ENCODE measurements at places on chromosomes 6 and 20.

GRCh38 chr6:147421903-147422302 is 86.6 kb upstream of the SAMD5 start:
- no peak for DNase-seq

DNA sequence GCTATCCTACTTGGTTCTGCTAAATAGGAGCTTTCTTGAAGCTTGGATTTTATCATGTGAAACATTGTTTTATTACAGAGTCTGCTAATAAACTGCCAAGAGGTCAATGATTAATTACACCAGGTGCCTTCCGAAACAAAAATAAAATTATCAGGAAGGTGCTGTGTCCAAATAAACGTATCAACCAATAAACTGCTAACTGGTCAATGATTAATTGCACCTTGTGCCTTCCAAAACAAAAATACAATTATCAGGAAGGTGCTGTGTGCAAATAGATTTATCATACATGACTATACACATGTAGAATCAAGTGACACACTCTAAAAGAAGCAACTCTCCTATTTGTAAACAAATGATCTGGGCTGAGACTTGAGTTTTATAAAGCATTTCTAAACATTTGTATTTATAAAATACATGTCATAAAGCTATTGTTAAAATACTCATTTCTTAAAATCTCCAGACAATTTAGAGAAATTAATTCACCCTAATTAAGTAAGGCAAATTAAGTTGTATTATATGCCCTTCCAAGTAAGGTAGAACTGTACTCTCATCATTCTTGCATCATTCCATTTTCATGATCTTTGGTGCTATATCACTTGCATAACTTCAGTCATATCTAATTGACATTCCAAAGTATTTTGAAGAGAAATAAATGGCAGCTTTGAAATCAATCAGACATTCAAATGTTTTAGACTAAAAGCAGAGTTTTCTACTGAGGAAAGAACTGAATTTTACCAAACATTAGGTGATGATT is 26.8 kb downstream of the SPTLC3 start:
- no peak for DNase-seq

DNA sequence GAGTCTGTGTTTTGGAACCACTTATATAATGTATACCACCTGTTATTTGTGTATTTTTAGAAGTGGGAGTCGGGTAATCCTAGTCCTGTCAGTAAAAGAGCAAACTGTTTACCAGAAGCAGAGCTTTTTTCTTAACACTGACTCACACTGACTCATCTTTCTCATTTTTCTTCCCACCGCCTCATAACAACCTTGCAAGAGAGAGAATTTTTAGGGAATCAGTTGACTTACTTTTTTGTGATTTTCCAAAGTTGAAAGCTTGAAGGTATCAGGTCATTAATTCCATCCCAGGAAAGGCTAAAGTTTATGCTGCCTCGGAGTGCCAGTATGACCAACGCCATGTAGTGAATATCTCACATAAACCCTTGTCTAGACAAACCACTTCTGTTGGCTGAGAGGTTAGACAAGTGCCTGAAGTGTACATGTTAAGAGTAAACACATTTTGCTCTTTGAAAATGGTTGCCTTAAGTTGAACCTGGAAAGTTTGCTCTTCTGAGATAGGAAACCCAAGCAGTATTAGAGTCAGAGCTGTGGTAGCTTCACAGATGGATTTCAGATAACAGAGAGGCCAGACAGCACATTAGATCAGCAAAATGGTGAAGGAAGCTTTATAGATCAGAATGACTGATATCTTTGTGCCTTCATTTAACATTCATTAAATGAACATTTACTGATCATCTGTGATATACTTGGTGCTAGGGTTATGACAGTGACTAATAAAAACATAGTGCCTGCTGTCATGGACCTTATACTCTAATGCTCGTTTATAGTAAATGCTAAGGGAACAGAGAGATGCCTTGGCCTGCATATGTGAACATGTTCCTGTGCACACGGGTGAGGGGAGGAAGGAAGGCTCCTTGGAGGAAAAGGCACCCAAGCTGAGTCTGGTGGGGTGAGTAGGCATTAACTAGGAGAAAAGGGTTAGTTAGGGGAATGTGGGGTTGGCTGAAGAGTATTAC is 29.1 kb upstream of the PKIG start:
- DNase-seq: no peak

GRCh38 chr6:73519926-73520687 is 725 bp downstream of the EEF1A1 start:
- peak; percentile 49 for DNase-seq

- no peak for DNase-seq
Measured at GRCh38 chr6:147479857-147480256, 28.6 kb upstream of the SAMD5 start.

- no peak for DNase-seq
Measured at GRCh38 chr20:61708891-61709290, 356.8 kb downstream of the TAF4 start.

- DNase-seq: no peak
Measured at GRCh38 chr6:1482381-1483166, 93.2 kb downstream of the FOXF2 start.

- no peak for DNase-seq
Measured at GRCh38 chr20:58360936-58361335, 28.1 kb upstream of the VAPB start.

DNA sequence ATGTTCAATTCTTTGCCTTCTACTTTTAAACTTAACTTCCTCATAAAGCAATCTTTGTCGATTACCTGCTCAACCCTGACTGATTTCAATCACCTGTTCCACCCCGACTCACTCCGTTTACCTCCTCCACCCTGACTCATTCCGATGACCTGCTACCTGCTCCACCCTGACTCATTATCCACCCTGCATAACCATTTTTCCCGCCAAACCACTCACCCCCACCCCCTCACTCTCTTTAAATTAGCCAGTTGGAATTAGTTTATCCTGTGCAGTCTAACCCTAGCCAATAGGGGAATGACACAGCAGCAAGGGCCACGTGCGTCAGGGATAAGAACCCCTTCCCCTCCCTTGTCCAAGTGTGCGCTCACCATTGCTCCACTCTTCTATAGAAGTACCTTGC is 56.7 kb upstream of the MRAP2 start:
- DNase-seq: no peak

- no peak for DNase-seq
Measured at GRCh38 chr20:54397292-54398140, 77.9 kb upstream of the DOK5 start.

GRCh38 chr6:26156850-26157250 is 69.6 kb downstream of the HFE start:
- peak; percentile 94 for DNase-seq

GRCh38 chr6:23335894-23336293 is 766.5 kb downstream of the HDGFL1 start:
- no peak for DNase-seq

DNA sequence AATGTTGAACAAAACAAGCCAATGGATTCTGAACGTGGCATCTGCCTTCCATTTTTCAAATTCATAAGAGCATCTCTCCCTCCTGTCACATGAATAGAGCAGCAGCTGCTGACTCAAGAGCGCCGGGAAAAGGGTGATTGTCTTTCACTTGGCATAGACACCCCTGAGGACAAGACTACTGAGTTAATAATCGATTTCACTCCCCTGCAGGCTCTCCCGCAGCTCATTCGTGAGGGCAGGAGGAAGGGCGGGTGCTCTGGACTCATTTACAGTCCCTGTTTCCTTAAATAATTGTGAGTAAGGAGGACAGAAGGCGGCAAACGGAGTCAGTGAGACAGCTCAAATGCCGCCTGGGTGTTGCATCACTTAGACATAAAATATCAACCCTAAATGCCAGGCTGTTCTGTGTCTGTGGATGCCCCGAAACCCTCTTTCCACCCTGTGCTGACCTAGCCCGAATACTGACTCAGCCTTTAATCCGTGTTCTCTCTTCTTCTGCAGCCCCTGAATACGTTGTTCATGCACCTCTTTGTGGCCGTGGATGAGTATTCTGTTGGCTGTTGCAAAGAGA is 21.6 kb downstream of the CFAP61 start:
- no peak for DNase-seq

GRCh38 chr6:134247231-134247833 is 70.6 kb downstream of the SGK1 start:
- DNase-seq: no peak

GRCh38 chr20:2364044-2364443 is 16.7 kb upstream of the TGM6 start:
- DNase-seq: no peak

GRCh38 chr20:48006036-48006833 is 221.0 kb upstream of the SULF2 start:
- DNase-seq: no peak

GRCh38 chr6:166360243-166361076 is 18.1 kb upstream of the SFT2D1 start:
- no peak for DNase-seq

DNA sequence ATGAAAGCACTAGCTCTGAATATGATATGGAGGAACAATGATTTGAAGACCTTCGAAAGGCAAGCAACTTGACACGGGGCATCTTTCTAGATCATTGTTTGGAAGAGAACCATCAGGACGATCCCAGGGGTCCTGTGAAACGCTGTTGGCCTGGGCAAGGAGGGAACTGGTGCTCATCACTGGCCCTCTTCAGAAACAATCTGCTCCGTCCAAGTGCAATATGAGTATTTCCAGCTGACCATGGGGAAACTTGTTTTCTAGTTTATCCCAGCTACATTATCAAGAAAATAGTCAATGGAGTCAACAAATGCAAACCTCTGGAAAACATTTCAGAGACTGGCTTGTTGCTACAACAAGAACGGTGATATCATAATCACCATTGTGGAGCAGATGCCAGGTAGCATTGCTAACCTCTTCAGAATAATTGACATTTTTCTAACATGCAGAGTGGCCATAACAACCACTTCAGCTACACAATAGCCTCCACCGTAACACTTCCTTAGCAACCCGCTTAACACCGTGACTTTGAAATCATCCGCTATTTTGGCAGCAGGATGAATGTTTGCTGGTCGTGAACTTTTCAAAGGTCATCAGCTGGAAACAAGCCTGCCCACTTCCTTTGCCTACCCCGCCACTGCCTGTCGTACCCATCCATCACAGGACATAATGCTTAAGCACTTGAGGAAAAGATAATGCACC is 112.0 kb upstream of the PDE10A start:
- no peak for DNase-seq

GRCh38 chr20:22453244-22454080 is 130.9 kb downstream of the FOXA2 start:
- DNase-seq: no peak

GRCh38 chr6:44663860-44664634 is 276.5 kb downstream of the CDC5L start:
- peak; percentile 20 for DNase-seq

DNA sequence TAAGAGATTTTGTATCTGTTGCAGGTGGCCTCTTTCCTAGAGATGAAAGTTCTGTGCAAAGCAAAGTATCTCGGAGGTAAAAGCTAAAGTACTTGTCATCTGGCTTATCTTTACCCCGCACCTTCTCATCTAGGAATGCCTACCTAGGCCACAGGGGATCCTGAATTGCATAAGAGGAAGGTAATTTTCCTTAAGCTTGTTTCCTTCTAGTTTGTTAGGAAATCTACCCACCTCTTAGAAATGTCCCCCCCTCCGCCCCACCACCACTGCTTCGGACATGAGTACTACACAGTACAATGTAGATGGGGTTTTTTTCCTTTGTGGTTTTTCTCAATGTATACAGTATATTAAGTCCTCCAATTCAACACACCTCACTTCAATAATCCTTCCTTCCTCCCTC is 21.5 kb downstream of the FOXC1 start:
- no peak for DNase-seq

GRCh38 chr6:9848094-9848493 is 566.8 kb downstream of the TFAP2A start:
- DNase-seq: no peak

DNA sequence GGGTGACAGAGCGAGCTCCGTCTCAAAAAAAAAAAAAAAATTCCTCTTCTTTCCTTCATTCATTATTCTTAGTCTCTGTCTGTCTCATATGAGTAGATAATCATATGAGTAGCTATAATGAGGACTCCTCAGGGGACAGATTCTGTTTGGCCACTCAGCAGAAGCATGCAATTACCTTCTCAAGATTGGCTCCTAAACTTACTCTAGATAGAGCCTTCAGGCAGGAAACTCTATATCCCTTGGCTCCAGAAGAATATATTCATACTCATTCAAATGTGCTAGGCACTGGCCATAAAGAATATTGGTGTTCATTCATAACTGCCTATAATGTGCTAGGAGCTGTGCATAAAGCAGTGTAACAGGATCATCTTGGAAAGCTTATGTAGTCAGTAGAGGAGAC is 2.2 kb upstream of the ACAT2 start:
- DNase-seq: no peak

DNA sequence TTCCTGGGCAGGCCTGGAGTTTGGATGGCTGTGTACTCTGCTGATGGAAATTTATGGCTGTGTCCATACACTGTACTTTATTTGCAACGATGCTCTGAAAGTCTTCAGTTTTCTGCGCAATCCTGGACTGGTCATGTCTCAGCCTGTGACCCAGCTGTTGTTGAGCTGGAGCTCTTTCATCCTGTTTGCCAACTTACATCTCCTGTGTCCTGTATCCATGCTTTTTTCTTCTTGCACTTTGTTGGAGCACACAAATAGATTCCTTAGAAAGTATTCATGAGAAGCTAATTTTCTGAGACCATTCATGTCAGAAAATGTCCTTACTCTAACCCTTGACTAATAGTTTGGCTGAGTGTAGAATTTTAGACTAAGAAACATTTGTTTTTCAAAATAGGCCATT is 251.2 kb downstream of the BCKDHB start:
- DNase-seq: no peak

- DNase-seq: peak; percentile 17
Measured at GRCh38 chr6:81465859-81466258, 286.6 kb downstream of the TENT5A start.

DNA sequence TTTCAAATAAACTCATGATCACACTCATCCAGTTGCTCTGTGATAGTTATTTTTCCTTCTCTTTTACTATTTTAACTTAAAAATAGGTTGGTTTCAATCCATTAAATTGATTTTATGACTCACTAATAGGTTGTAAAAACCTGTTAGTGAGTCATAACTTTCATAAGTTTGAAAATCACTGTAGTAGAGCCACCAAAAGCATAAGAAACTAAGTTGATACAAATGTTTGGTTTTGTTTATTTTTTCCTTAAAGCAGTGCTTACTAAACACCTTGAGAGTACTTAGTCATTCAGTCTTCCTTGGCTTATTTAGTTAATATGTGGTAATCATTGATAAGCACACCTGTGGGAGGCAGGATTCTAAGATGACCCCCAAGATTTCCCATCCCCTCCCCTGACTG is 312.1 kb upstream of the MAN1A1 start:
- no peak for DNase-seq

DNA sequence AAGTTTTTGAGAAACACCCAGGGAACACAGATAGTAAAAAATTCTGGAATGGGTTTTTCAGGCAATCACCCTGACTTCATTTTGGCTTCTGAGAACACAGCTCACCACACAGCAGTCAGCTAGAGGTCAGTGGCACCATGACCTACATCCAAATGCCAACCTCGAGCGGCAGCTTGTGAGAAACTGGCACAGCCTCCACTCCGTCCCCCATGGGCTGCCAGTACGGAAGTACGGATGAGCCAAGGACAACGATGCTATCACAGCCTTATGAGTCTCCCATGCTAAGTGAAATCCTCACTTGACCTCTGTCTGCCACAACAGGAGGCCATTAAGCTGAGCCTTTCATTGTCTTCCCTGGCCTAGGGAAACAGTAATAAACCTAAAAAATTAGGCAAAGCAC is 32.0 kb downstream of the KIF16B start:
- no peak for DNase-seq

- no peak for DNase-seq
Measured at GRCh38 chr6:73969971-73970970, 274.3 kb downstream of the CD109 start.

- no peak for DNase-seq
Measured at GRCh38 chr20:33192912-33193501, 24.1 kb upstream of the BPIFA3 start.

- DNase-seq: no peak
Measured at GRCh38 chr6:109322825-109323224, 59.4 kb downstream of the CD164 start.
